Coronary artery (tissue), 2 donors: ENCODE measurements at places on chromosomes 13 and 19.

GRCh38 chr13:109782823-109783431, 3.5 kb downstream of the IRS2 start:
- no peak for DNase-seq

DNA sequence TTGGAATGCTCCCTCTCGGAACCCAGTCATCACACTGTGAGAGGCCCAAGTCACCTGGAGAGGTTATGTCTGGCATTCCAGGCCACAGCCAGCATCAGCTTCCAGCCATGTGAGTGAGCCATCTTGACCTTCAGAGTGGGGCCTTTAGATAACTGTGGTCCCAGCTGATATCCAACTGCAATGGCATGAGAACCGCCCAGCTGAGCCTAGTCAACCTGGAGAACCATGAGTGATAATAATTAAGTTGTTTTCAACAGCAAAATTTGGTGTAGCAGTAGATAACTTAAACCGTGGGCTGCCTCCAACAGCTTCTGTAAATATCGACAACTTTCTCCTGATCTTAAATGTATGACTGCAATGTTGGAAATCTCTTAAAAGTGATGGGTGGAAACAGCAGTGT, 24.6 kb downstream of the DYRK1B start:
- DNase-seq = no peak

- DNase-seq = no peak
Observed at GRCh38 chr19:1239796-1240737, 1.5 kb upstream of the ATP5F1D start.

- DNase-seq = no peak
Observed at GRCh38 chr19:35307931-35308330, 16.0 kb downstream of the MAG start.

DNA sequence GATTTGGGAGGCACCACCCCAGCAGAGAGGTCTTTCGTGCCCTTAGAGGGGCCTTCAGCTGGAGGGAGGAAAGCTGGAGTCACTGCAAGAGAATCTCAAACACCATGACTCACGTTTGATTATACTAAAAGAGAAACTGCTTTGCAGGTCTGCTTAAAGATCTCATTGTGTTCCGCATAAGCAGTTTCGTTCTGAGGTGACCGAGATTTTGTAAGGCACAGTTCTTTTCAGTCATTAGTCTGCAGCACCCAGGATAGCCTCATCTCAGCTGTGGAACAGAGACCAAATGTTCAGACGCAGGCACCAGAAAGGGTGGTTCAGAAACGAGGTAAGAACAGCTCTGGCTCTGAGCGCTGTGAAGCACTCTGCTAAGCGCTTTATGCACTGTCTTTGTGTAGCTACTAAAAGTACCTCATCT, 71.2 kb upstream of the GTF3A start:
- DNase-seq = no peak

GRCh38 chr13:100363874-100364273, 224.7 kb downstream of the GGACT start:
- no peak for DNase-seq

DNA sequence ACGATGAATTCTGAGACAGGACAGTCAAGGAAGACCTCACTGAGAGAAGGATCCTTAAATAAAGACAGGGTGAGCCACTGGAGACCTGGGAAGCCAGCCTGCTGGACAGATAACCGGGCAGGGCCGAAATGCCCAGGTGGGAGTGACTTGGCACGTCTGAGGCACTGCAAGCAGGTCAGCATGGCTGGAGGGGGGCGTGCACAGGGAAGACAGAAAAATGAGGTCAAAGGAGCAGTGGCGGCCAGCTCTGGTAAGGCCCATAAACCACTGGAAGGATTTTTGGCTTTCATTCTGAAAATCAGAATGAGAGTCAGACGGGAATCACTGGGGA, 5.8 kb upstream of the ATP1A3 start:
- DNase-seq = no peak

DNA sequence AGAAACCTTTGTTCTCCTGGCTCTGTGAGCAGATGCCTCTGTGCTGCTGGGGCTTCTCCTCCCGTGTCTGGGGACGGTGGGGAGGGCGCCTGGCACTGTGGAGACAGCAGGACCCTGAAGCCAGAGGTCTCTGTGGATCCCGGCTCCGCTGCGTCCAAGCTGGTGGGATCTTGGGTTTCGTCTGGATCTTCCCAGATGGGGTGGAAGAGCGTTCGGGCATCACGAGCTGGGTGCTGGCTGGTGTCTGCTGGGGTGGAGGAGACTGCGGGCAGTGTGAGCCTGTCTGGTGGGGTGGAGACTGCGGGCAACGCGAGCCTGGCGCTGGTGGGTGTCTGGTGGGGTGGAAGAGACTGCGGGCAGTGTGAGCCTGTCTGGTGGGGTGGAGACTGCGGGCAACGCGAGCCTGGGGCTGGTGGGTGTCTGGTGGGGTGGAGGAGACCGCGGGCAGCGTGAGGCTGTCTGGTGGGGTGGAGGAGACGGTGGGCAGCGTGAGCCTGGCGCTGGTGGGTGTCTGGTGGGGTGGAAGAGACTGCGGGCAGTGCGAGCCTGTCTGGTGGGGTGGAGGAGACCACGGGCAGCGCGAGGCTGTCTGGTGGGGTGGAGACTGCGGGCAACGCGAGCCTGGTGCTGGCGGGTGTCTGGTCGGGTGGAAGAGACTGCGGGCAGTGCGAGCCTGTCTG, 5.6 kb downstream of the TEX29 start:
- DNase-seq = peak; percentile 50

GRCh38 chr19:6026390-6027227, 48.7 kb upstream of the RANBP3 start:
- DNase-seq = no peak

- peak; percentile 71 for DNase-seq
Observed at GRCh38 chr19:524062-524674, 7.4 kb upstream of the CDC34 start.

DNA sequence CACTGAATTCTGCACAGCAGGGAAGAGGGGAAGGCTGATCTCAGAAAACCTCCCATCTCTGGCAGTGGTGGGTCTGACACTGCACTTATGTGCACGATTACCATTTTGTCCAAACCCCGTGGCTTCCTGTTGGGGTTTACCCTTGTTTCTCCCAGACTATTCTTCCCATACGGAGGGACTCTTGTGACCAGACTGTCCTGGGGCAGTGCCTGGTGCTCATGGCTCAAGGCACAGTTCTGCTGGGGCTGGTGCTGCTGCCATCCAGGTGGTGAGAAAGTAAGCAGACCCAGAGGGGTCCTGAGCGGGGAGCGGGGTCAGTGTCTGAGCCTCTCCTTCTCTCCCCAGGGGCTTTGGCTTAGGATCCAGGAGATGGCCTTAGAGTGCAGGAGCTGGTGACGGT, 5.1 kb upstream of the SIGLEC9 start:
- no peak for DNase-seq

DNA sequence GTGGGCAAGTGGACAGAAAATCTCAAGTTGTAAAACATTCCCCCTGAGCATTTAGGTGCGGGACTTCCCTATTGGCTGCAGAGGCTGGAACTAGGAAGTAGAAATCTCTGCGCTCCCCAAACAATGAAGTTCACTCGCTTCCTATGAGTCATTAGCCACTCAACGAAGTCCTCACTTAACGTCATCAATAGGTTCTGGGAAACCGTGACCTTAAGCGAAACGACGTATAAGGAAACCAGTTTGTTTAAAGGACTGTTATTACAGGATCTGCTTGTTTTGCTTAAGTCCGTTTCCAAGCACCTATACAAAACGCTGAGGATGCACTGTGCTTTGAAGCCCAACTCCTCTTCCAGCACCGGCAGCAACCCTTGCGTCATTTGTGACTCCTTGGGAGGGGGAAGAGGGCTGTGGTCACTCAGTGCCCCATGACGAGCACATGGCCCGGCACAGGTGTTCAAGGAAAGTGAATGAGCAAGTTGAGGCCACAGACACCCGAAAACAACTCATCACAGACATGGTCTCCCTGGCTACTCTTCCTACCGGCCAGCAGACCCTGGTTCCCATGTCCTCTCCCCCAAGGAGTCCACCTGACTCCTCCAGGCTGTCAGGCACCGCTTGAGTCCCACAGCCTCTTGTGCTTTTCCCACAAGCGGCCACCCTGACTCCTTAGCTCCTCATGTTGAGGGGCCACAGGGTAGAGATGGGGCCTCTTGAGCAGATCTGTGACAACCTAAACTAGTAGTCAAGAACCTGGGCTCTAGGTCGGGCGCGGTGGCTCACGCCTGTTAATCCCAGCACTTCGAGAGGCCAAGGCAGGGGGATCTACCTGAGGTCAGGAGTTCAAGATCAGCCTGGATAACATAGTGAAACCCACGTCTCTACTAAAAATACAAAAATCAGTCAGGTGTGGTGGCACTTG, 4.8 kb downstream of the RPS16 start:
- DNase-seq = peak; percentile 74

- DNase-seq = no peak
Observed at GRCh38 chr13:64186503-64187250, 2771.0 kb upstream of the PCDH20 start.

DNA sequence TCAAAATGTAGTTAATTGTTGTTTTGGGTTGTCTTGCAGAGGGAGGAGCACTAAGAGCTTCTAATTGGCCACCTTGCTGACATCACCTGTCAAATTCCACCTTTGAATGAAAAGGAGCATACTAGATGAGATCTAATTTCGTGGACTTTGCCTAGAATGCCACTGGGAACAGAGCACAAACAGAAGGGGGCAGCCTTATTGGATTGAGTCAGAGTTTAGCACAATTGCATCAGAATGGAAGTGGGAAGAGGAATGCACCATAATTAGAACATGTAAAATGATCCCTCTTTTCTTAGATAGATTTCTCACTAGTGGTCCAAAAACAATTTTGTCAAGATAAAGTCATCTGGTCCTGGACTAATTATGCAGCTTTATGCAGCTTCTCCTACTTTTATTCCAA, 1552.2 kb downstream of the PCDH9 start:
- DNase-seq = no peak

DNA sequence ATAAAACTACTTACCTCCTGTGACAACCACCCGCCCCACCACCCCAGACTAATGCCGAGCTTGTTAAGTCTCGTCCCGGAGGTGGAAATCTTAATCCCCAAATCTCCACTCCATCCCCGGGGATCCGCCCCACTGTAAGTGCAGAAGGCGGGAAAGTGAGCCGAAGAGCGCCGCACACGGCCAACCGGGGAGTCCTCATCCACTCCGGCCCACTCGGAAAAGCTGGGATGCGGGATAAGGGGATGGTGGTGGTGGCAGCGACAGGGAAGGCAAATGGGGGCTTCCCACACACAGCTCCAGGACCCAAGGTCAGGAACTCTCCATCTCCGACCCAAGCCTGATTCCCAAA, 621 bp downstream of the FBL start:
- DNase-seq = no peak

DNA sequence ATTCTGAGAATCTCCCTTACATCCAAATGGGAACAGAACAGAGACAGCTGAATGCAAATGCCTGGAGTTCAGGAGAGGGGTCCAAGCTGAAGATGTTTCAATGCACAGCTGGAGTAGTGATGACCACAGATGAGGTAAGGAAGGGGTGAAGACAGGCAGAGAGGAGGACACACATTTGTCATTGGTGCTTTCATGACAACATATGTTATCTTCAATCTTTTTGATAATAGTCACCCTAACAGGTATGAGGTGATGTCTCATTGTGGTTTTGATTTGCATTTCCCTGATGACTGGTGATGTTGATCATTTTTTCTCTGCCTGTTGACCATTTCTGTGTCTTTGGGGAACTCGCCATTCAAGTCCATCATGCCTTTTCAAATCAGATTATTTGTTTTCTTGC, 19.2 kb downstream of the SIGLEC7 start:
- no peak for DNase-seq

DNA sequence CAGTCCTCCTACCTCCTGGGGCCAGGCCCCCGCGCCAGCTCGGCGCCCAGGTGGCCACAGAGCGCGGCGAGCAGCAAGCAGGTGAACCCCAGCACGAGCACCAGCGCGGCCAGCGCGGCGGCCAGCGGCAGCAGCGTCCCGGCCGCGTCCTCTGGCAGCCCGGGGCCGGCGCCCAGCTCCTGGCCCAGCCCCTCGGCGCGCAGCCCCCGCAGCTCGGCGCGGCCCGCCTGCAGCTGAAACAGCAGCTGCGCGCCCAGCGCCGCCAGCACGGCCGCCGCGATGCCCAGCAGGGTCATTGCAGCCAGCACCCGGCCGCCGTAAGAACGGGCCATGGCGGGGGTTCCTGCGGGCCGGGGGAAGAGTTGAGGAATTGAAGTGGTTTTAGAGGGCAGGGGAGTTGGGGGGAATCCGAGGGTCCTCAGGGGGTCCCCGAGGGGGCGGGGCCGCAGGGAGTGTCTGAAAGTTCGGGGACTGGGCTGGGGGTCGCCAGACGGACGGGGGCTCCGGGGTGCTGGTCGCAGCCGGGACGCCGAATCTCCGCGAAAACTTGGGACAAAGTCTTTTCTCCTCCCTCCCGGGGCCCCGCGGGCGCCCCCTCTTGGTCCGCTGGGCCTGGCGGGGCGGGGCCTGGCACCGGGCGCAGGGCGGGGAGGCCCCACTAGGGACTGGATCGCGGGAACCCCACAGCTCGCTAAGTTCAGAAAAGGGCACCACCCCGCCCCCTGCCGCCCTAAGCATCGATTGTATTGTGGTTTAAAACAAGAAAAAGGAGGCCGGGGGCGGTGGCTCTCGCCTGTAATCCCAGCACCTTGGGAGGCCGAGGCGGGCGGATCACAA, at the start of gene TMEM221:
Gene TMEM221, minus strand, starts transcription at position 538 of the 837 bp plus-strand sequence. Its CDS starts 206 bp downstream, at position 332.
- DNase-seq = no peak

DNA sequence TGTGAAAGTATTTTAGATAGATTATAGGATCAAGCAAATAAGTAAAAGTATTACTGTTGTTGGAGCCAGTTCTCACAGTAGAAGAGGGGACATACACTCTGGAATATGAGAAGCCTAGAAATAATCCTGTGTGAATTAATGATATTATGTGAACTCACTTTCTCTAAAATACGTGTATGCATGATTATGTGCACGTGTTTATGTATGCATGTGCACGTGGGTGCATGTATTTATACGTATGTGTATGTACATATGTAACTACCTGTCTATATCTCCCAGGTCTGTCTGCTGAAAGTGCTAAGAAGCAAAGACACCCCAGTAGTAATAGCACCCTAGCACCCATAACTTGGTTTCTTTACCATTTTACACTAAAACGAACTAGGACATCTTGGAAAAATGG, 41.5 kb upstream of the PDX1 start:
- no peak for DNase-seq

GRCh38 chr13:113814435-113814821, 49.4 kb downstream of the GAS6 start:
- DNase-seq = no peak

GRCh38 chr19:29457413-29457812, 68.4 kb upstream of the VSTM2B start:
- no peak for DNase-seq

GRCh38 chr19:31264041-31264778, 85.0 kb downstream of the TSHZ3 start:
- DNase-seq = no peak

GRCh38 chr13:30423891-30424290, 1.6 kb downstream of the UBE2L5 start:
- peak; percentile 26 for DNase-seq

- no peak for DNase-seq
Observed at GRCh38 chr19:13865571-13866462, 11.1 kb upstream of the NANOS3 start.
